ENCODE measurements at places on chromosomes 6 and 20.

DNA sequence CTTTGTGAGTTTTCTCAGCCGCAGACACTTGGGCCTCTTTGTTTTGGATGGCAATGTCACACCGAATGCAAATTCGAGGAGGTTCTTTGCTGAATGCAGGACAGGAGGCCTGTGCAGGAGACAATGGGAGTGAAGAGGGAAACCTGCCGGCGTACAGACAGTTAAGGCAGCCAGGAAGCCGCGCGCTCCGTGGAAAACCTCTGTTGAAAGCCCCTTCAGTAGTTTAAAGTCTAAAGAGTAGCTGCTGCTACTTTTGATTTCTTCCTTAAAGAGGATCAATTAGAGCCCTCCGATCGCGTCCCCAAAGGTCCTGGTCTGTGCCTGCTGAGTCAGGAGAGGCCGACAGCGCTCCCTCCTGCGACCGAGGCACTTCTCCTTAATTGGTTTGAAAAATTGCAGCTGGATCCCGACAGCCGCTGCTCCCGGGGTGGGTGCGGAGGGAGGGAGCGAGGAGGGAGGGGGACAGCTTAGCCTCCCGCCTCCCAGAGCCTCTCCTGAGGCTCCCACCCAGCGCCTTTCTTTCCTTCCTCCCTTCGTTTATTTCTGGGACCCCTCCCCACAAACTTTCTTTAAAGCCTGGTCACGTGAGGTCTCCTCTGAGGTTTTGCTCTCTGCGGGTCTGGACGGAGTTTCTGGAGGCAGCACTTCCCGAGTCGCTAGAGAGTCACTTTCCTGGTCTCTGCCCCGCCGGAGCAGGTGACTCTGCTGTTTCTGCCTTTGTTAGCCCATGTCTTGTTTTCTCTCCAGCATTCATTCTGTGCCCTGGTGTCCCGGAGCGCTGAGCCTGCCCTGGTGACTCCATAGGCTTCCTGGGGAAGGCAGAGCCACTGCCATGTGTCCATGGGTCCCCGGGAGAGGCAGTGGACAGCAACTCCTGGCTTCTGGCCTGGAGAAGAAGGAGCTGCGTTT lies 22.3 kb upstream of the RPP40 start:
- DNase-seq, result peak; percentile 9

DNA sequence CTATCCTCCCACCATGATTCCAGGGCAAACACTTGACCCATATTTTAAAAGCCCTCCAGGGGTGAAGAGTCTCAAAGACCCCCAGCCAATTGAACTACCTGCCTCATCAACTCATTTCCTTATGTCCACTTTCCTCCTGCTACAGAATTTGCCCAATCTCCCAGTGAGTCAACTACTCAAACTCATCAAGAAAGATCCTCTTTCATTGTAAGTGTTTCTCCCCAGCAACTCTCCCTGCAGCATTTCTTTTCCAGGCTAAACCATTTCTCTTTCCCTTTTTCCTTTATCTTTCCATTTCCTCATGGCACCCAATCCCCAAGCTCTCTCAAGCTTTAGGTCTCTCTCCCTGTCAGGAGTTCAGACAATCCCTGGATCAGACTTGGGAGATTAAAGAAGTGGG lies 1.5 kb downstream of the DLK2 start:
- DNase-seq, result no peak

DNA sequence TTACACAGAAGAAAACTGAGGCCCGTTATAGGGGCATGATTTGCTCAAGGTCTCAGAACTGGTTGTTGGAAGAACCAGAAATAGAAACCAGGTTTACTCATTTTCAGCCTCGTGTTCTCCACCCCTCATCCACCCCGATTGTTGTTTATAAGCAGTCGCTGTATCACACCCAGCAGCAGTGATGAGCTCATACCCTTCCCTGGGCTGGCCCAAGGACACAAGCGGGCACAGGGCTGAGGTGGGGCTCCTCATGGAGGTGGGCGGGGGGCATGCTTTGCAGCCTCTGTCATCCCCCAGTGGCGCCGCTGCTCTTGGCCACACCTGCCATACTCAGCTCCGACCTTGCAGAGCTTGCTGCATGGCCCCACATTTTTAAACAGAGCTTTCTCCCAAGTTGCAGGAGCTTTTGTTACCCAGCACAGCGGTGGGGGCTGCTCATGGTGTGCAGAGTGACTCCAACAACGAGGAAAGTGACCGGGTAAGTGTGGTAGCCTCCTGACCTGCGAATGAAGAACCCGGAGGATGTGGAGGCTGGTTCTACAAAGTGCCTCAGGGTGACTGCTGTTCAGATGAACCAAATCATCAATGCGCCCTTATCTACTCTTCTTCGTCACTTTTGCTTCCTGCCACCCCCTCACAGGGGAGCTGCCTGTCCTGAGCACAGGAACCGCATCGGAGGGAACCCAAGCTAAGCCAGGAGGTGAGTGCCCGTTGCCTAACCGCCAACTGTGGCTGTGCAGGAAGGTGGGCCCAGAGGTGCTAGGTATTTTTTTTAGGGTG lies 43.6 kb upstream of the NKX2-2 start:
- DNase-seq, result no peak

DNA sequence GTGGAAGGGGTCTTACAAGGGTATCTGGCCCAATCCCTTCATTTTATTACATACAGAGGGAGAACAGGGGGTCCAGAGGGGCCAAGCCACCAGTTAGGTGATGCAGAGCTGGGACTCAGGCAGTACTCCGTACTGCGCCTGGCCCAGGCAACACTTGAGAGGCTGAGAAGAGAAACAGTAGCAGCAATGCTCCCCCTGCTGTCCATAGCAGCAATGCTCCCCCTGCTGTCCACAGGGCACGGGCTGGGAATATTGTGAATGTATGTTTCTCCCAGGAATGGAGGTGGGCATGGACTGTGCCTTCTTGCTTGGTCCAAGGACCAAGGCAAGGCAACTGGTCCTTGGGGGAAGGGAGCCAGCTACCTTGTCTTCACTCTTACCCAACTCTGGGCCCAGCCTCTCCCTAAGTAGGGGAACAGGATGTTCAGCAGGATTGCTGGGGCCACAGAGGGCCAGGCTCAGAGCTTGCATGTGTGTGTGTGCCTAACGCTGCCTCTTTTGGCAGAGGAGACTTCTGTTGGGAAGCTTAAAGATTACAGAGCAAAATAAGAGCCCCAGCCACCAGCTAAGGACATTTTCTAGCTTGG lies 14.8 kb upstream of the FAM83C start:
- DNase-seq, result no peak

DNA sequence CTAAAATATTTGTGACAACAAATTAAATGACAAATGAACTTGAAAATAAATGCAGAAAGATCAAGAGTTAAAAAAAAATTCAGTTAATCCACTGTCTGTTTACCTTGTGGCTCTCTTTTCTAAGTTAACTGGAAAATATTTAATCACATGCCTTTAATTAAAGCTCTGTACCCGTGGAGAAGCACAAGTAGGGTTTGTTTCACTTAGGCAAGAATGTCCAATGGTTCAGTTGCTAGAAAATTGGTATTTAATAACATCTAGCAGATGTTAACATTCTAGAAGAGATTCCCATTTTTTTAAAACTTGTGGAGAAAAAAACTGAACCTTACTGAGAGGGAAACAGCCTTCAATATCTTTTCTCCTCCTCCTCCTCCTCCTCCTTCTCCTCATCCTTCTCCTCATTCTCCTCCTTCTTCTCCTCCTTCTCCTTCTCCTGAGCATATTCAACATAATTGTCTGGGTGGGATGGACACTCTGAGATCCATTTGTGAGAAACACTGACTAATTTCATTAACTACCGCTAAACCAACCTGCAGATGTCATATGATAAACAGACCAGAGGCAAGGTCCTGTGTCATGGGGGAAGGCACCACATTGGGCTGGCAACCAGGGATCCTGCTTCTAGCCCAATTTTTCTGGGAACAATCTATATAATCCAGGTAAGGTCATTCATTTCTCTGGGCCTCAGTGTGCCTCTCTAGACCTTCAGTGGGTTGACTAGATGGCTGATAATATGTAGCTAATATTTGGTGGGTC lies 44.1 kb upstream of the AKIRIN2 start:
- no peak for DNase-seq

GRCh38 chr20:4962241-4962855 lies 39.0 kb downstream of the SLC23A2 start:
- DNase-seq, result no peak

GRCh38 chr6:54681987-54682386 lies 164.6 kb upstream of the FAM83B start:
- DNase-seq, result no peak

GRCh38 chr6:20056350-20056992 lies 155.8 kb downstream of the MBOAT1 start:
- no peak for DNase-seq

DNA sequence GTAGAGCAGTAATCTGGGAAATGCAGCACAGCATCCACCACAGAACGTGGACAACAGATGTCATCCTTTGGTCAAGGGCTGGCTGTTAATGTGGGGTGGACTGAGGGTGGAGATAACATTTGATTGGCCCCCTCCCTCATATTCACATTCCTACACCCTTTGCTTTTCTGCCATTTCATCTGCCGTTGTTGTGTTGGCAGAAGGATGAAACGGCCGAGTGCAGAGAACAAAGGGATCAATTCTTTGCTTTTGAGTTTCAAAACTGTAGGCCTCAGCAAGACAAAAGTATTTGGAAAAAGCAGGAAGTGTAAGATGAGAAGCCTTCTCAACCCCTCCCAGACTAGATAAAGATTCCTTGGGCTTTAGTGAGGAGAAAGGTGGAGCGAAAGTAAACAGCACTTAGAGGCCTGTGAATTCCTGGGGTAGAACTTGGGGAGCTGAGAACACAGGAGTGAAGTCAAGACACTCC lies 74.2 kb upstream of the PHIP start:
- DNase-seq, result no peak

DNA sequence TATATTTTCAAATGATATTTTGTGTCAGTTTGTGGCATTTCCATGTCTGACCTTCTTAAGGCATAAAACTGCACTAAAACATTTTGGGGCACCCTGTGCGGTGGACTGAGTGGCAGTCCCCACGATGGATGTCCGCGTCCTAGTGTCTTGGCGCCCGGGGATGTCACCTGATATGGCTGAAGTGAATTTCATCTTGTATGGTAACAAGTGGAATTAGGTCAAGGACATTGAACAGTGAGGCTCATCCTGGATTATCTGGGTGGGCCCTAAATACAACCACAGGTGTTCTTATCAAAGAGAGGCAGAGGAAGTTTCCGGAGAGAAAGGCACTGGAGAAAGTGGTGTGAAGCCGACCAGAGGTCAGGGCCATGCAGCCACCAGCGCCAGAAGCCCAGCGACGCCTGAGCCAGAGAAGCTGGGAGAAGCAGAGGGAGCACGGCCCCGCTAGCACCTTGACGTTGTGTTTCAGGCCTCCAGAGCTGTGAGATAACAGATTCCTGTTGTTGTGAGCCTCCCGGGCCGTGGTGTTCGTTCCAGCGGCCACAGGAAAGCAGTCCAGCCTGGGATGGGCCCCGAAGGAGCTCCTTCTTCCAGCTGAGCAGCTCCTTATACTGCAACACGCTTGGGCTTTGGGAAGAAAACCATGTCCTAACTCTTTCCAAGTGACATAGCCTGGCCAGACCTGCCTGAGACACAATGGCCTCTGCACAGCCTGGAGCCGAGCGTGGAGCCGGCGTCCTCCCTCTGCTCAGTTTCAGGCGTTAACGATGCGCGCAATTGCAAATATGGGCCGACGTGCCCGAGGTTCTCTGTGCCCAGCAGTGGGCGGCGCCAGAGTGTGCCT lies 22.5 kb downstream of the THBS2 start:
- no peak for DNase-seq
